ENCODE measurements at places on chromosomes 2 and 18.
A peak's percentile ranks its signal among the peaks of the same experiment; 100 is the strongest.

DNA sequence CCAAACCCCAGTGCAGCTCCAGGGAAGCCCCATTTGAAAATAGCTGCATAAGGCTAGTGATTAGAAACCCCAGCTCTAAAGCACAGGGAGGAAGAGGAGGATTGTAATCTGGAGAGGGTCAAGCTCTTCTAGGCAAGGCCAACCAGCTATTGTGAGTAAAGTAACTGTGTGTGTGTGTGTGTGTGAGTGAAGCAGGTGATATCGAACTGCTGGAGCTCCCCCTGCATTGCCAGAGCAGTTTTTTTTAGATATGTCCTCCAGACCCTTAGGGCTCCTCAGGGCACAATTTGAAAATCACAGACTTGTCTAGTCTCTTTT is 177.4 kb upstream of the NABP1 start:
- no peak for DNase-seq

DNA sequence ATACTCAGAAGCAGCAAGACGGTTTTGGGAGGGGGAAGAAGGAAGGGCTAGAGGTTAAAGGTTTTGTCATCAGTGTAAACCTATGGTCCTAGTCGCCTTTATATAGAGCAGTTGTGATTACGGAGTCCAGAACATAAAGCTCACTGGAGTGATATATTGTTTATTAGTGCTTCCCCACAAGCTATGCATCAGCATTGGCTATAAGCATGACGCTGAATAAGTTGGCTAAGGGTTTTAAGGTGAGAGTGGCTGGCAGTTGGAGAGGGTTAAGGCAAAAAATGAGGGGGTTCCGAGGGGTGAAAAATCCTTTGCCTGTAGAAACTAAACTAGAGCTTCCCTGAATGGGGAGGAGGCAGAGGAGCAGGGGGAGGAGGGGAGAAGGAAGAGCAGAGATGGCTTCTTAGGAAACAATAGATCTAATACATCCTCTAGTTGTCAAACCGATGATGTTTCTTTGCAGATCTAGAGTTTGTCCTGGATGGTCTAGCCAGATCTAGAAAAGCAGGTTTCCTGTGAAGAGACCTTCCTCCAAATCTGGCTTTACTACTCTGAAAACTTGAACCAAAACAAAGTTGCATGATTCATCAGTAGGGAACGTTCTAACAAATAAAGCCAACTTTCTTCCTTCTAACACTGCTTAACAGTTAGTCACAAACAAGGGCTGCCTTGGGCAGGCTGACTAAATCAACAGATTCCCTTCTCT is 2.5 kb downstream of the KLF7 start:
- DNase-seq = peak; percentile 82

DNA sequence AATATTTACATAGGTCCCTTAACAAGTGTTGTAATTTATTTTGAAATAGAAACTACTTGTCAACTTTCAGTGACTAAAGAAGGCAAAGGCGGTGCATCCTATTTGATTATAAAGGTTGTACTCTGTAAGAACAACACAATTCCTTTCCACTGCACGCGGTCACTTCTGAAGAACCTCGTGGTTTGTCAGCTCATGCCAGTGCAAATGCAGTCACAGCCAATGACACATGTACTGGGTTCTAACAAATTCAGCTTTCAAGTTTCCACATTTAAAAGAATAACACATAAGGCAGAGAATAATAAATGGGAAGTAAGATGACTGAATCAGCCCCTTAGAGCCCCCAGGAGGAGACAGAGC is 39.7 kb downstream of the CYB5A start:
- DNase-seq = no peak

DNA sequence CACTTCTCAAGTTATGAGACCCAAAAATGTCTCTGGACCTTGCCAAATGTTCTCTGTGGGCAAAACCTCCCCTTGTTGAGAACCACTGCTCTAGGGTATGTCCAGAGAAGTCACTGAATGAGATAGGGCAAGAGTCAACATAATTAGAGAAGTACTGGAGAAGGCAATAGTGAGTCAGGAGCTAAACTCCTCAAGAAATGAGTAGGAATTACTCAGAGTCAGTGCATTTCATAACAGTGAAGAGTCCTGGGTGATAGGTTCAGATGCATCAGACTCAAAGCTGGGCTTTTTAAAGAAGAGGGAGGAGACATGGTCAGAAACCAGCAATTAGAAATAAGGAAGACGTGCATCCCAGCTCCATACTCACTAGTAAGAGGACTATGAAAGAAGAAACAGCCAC is 38.6 kb upstream of the IHH start:
- DNase-seq = no peak

GRCh38 chr2:160252278-160252887 is 52.3 kb upstream of the ITGB6 start:
- no peak for DNase-seq

DNA sequence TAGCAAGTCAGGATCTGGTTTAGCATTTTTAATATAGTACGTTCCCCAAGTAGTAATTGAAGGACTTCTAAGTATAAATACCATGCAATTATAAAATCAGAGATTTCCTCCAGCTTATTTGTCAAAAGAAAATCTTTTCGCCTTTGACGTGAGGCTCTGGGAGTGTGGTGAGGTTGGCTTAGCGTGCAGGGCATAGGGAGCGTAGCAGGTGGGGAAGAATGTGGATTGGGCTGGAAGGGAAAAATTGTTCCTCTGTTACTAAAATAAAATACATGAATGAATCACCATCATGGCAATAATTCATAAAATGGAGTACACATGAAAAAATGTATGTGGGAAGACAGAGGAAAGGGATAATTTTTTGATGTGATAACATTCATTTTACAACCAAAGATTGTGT is 5.4 kb upstream of the IL1RL2 start:
- no peak for DNase-seq

DNA sequence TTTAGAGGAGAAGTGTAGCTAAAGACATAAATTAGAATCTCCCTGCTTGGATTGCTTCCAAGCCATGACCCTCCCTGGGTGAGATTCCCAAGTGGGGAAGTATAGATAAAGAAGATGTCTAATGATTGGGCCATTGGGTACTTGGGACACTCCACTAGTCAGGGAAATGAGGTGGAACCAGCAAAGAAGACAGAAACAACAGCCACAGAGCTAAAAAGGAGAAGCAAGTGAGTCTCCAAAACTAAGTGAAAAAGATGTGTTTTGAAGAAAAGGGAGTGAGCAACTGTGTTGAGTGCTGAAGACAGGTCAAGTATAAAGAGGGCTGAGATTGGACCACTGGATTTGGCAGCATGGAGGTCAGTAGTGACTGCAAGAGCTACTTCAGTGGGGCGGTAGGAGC is 276.7 kb upstream of the STON1 start:
- DNase-seq = no peak

GRCh38 chr2:240785424-240786335 is 34.3 kb downstream of the KIF1A start:
- peak; percentile 72 for DNase-seq

- no peak for DNase-seq
Measured at GRCh38 chr2:80073134-80073561, 231.4 kb downstream of the LRRTM1 start.

DNA sequence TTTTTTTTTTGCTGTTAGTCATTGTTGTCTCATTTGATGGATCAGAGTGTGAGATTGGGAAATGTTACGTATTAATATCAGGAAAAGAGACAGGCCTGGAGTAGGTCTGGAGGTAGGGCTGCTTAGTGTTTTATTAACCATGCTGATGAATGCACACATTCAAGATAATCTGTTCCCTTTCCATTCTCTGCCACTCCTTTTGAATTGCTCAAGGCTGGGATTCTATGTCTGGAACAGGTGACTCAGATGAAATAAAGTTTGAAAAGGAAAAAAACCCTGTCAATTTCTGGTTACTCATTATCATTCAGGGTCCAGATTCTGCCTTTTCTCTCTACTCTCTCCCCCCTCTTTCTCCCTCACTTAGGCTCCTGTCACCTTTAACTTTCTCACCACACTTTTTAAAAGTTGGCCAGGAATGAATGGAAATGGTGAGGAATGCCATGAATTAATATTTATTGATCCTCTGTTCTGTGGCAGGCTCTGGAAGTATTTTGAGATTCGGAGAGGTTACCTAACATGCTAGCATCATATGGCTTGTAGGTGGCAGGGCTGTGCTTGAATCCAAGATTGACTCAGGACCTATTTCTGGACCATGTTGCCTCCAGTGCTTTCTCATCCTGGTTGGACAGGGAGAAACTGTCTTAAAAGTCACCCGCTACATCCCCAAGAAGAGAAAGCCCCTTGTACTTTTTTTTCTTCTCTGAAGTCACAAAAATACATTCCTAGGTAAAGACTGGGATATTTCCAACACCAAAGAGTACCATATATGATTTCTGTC is 40.2 kb downstream of the MAP4K4 start:
- DNase-seq = no peak

Data from posterior vena cava (tissue), 2 donors.